ENCODE measurements at places on chromosomes 4 and X. TPM values are rescaled to one million over a fixed set of nuclear protein-coding genes. Genes with fewer than 3 reads are reported as not detected.

DNA sequence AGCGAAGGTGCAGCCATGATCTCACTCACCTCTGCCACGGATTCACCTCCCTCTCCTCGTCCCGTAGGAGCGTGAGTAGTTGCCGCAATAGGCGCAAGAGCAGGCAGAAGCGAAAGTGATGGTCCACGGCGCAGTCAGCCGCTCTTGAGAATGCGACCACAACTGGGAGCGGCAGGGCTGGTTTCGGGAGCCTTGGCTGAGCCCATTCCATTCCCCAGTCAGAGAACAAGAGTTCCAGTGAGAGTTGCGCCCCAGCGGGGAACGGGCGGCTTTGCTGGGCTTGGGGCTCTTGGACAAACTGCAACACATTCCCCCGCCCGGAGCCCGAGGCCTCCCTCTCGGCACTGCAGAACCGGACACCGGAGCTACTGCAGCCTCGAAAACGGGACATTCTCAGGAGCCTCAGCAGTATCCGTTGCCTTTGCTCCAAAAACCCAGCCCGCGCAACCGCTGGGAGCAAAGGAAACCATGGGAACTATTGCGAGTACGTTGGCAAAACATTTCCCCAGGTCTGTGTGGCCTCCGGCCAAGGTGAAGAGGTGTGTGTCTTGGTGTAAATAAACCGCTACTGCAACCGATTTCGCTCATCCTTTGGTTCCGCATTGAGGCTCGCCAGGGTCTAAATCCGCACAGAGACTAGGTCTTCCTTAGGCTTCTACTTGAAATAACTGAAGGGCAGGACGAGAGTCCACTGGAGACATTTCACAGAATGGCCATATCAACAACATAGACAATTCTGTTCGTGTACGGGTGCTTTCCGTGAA is 5.7 kb upstream of the ZBTB33 start:
- peaks cover 45% of the 10 kb centered on the region for H3K27me3 ChIP-seq
- peak; percentile 68 for DNase-seq
- no peaks in the 10 kb centered on the region for H3K36me3 ChIP-seq

DNA sequence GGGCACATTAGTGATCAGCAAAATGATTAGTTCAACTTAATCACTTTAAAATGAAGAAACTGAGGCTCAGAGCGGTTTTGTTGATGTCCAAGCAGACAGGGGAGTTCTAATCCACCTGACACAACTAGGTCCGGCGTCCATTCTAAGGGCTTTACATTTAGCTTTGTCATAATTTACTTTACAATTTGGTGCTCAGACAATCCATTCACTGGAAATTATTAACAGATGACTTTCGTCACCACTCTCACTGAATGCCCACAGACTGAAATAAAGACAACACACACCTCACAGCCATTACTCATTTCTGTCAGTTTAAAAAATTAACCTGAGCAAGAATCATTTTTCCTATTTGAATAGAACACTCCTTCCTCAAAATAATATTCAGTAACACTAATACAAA is 10.8 kb downstream of the NR3C2 start:
- no peaks in the 10 kb centered on the region for H3K4me1 ChIP-seq
- no peaks in the 10 kb centered on the region for H3K36me3 ChIP-seq
- H3K27me3 ChIP-seq: no peaks in the 10 kb centered on the region
- H3K4me3 ChIP-seq: no peak overlapping the region
- DNase-seq: no peak
- H3K27ac ChIP-seq: no peak overlapping the region

- H3K4me3 ChIP-seq: no peak overlapping the region
- DNase-seq: no peak
- H3K27me3 ChIP-seq: peaks cover 9% of the 10 kb centered on the region
Observed at GRCh38 chr4:26484032-26484515, 6.2 kb downstream of the CCKAR start.

GRCh38 chrX:65862638-65863037 is 177.2 kb downstream of the VSIG4 start:
- H3K4me3 ChIP-seq: no peak overlapping the region
- H3K4me1 ChIP-seq: peaks cover 3% of the 10 kb centered on the region
- no peak for DNase-seq
- no peaks in the 10 kb centered on the region for H3K36me3 ChIP-seq
- no peak overlapping the region for H3K27ac ChIP-seq

GAGE12F gene
- not detected for total RNA-seq

MAGEB2 gene
- not detected for total RNA-seq

DNA sequence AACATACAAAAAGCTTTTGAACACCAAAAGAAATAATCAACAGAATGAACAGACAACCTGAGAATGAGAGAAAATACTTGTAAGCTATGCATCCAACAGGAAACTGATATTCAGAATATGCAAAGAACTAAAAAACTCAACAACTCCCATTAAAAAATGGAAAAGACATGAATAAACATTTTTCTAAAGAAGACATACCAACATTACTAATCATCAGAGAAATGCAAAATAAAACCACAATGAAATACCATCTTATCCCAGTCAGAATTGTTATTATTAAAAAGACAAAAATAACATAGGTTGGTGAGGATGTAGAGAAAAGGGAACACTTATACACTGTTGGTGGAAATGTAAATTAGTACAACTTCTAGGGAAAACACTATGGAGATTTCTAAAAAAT is 1161.9 kb downstream of the PCDH19 start:
- peaks cover 6% of the 10 kb centered on the region for H3K4me1 ChIP-seq
- DNase-seq: no peak
- no peaks in the 10 kb centered on the region for H3K36me3 ChIP-seq
- no peaks in the 10 kb centered on the region for H3K27me3 ChIP-seq

- H3K36me3 ChIP-seq: no peaks in the 10 kb centered on the region
- no peak overlapping the region for H3K27ac ChIP-seq
- DNase-seq: no peak
- peaks cover 18% of the 10 kb centered on the region for H3K4me1 ChIP-seq
Observed at GRCh38 chr4:10055871-10056270, 34.6 kb upstream of the SLC2A9 start.

DNA sequence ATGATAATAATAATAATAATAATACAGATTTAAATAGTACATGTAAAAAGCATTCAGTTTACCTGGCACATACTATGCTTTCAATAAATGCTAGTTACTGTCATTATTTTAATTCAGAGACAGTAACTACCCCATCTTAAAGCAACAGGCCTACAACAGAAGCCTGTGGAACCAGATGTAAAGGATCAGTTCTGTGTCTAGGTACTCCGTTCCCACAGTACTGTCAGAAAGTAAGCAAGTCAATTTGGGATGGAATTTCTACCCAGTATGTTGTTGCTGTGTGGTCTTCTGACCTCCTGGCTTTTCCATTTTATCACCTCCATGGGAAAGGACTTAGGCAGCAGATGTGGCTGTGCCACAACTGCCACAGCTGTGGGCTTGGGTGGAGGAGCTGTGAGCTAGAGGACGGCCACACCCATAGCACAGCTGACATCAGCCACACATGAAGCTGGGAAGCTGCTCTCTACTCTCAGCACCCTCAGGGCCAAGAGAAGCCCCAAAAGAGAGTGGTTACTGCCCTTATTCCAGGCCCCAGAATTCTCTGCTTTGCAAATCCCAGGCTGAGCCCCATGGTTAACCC is 102.8 kb downstream of the CBR4 start:
- peak overlapping the region; percentile 6 for H3K27ac ChIP-seq
- no peaks in the 10 kb centered on the region for H3K27me3 ChIP-seq
- peaks cover 26% of the 10 kb centered on the region for H3K36me3 ChIP-seq
- H3K4me3 ChIP-seq: no peak overlapping the region
- no peak for DNase-seq

DNA sequence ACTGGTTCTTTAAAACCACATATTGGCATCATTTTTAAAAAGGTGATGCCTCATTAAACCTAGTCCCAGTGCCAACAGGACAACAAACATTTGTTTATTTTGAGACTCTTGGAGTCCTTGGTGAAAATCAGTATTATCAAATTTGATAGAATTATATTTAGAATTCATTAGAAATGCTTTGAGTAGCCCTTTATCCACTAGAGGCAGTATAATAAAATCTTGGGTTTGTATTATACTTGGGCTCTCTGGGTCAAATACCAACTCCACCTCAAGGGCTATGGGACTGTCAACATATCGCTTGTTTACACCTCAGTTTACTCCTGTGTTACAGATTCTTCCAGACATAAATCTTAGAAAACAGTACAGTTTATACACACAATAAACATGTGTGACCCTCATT is 335.7 kb upstream of the FSTL5 start:
- no peak overlapping the region for H3K27ac ChIP-seq
- no peaks in the 10 kb centered on the region for H3K36me3 ChIP-seq
- no peak overlapping the region for H3K4me3 ChIP-seq

DNA sequence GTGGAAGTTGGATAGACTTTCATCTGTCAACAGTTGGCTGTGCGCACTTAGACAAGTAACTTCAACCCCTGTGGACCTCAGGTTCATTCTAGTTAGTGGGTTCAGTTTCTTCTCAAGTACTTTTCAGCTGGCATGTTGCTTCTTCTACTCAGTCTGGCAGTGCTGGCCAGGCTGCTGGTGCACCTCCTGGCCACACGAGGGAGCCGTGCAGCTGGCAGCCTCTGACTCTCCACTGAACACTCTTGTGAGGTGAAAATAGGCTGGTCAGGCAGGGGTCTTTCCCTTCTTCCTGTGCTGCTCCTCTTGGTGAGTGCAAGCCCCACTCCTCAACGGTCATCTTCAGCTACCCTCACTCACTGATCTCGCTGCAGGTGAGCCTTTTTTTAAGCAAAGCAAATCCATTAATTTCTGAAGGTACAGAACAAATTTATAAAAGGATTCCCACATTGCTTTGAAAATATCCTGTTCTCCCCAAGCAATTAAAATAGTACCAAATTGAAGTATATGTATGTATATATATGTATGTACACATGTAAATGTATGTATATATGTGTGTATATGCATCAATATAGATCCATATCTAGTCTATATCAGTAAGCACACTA is 30.6 kb downstream of the LONRF3 start:
- no peaks in the 10 kb centered on the region for H3K27me3 ChIP-seq
- peak; percentile 59 for DNase-seq
- H3K4me1 ChIP-seq: no peaks in the 10 kb centered on the region

DNA sequence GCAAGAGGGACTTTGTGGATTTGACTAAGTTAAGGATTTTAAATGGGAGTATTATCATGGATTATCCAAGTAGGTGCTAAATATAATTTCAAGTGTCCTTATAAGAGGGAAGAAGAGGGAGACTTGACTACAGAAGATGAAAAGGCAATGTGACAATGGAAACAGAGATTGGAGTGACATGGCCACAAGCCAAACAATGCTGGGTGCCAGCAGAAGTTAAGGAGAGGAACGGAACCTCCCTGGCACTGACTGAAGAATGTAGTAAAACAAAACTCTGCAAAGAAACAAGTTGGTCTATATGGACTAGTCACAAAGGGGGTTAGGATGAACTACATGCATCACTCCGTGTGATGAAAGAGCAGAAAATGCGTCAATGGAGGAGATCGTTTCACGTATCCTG is 395.8 kb upstream of the GALNT7 start:
- DNase-seq: no peak
- H3K4me3 ChIP-seq: no peak overlapping the region
- no peak overlapping the region for H3K27ac ChIP-seq
- no peaks in the 10 kb centered on the region for H3K4me1 ChIP-seq

GRCh38 chr4:160835789-160836188 is 1328.0 kb downstream of the FSTL5 start:
- H3K4me1 ChIP-seq: peaks cover 6% of the 10 kb centered on the region
- no peaks in the 10 kb centered on the region for H3K36me3 ChIP-seq
- DNase-seq: peak; percentile 52
- no peak overlapping the region for H3K27ac ChIP-seq
- no peaks in the 10 kb centered on the region for H3K27me3 ChIP-seq

- H3K27ac ChIP-seq: no peak overlapping the region
- no peak for DNase-seq
- no peaks in the 10 kb centered on the region for H3K4me1 ChIP-seq
- no peak overlapping the region for H3K4me3 ChIP-seq
- no peaks in the 10 kb centered on the region for H3K36me3 ChIP-seq
Observed at GRCh38 chr4:16259889-16260246, 33.6 kb upstream of the TAPT1 start.

- no peaks in the 10 kb centered on the region for H3K36me3 ChIP-seq
- peak; percentile 50 for DNase-seq
- no peak overlapping the region for H3K27ac ChIP-seq
Observed at GRCh38 chrX:147550217-147550616, 361.5 kb upstream of the FMR1 start.

GRCh38 chr4:113050371-113050755 is 910 bp downstream of the ANK2 start:
- H3K4me1 ChIP-seq: peaks cover 50% of the 10 kb centered on the region
- DNase-seq: no peak
- H3K27ac ChIP-seq: peak overlapping the region; percentile 14
- H3K27me3 ChIP-seq: no peaks in the 10 kb centered on the region
- peak overlapping the region; percentile 85 for H3K4me3 ChIP-seq
- no peaks in the 10 kb centered on the region for H3K36me3 ChIP-seq

DNA sequence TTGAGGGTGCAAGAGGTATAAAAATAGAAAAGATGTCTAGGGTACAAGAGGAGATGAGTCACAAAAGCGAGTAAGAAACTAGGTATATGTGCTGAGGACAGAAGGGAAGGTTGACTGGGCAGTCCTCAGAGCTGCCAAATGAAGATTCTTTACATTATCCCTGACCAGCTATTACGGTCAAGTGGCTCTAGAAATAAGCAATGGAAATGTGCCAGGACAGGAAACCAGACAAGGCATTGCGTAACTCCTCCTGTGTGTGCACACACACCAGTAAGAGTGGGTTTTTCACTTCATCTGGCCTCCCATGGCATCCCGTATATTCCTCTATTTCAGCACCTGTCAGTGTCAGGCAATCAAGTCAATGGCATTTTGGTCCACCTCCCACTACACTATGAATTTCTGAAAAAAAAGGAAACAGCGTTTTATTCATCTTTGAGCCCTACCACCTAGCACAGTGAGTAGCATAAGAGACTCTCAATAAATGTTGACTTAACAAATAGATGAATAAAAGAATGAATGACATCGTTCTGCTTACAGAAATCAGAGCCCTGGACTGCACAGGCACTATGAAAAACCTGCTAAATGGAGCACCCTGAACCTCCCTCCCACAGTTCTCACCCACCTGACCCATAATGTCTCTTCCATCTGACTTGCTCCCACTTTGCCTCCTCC is 62.6 kb upstream of the KLF3 start:
- no peak overlapping the region for H3K27ac ChIP-seq
- no peaks in the 10 kb centered on the region for H3K27me3 ChIP-seq
- H3K4me3 ChIP-seq: no peak overlapping the region
- H3K4me1 ChIP-seq: peaks cover 10% of the 10 kb centered on the region
- no peaks in the 10 kb centered on the region for H3K36me3 ChIP-seq

GRCh38 chrX:123833387-123833786 is 26.5 kb upstream of the XIAP start:
- peaks cover 8% of the 10 kb centered on the region for H3K4me1 ChIP-seq
- H3K27ac ChIP-seq: no peak overlapping the region
- H3K4me3 ChIP-seq: no peak overlapping the region
- H3K36me3 ChIP-seq: no peaks in the 10 kb centered on the region
- peak; percentile 38 for DNase-seq
- H3K27me3 ChIP-seq: no peaks in the 10 kb centered on the region
